ENCODE measurements at places on chromosomes 2 and 18. TPM values are rescaled to one million over a fixed set of nuclear protein-coding genes. Genes with fewer than 3 reads are reported as not detected.

GRCh38 chr2:127115471-127116199 is 8.7 kb upstream of the BIN1 start:
- no peak for DNase-seq

DNA sequence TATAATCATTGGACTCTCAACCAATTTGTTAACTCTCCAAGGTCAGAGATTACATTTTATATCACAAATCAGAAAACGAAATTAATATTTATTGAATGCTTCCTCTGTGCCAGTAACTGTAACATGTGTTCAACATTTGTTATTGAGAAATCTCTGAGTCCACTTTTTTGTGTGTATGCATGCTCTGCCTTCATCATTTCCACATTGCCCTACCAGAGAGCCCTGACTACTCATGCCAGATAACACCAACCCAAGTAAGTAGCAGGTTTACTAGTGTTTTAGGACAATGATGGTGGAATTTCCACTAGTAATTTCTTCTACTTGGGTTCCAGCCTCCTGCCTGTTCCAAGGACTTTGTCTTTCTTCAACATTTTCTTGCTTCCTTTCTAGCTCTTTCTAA is 14.2 kb upstream of the FAP start:
- no peak for DNase-seq

DNA sequence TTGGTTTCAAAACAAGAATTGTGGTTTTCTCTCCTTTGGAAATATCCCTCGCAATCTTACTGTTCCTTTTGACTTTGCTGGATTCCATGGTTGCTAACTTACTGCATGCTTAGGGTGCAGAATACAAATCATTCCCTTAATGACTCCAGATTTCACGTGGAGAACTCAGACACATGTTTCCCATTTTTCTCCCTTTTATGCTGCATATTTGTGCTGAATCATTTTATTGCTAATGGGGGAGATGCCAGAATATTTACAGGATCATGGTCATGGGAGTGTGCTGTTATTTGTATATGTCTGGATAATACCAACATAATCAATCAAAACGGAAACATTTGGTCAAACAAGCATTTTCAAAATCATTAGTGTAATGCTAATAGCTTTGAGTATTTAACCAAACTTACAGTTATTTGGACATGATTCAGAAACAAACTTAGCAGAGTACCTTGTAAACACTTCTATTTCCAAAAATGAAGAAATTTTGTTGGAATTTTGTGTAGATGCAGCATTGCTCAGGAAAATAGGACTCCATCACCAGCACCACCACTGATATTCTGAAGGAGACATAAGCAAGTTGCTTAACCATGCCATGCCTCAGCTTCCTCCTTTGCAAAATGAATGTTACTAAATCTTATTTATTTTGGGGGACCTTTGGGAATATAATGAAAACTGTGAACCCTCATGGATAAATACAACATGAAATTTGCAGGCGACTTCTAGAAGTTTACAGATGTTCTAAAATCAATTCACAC is 122.5 kb upstream of the RND3 start:
- DNase-seq = no peak

DNA sequence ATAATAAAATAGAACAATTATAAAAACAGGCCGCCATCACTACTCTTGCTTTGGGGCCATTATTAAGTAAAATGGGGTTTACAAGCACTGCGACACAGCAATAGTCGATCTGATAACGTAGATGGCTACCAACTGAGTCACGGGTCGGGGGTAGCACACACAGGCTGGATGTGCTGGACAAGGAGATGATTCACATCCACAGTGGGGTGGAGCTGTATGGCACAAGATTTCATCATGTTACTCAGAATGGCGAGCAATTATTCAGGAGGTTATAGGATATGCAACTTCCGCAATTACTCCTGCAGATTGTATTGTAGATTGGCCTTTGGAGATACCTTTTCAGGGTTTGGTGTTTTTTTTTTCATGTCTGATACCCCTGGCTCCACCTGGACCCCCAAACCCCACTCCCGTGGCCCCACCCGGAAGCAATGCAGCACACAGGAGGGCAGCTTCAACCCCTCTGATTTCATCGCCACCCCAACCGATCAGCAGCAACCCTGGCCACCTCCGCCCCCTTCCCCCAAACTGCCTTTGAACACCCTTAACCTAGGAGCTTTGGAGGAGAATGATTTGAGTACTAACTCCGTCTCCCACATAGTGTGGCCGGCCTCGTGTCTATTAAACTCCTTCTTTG is 21.4 kb upstream of the MLPH start:
- no peak for DNase-seq

- DNase-seq = no peak
Measured at GRCh38 chr2:111062417-111062816, 58.3 kb upstream of the BCL2L11 start.

DNA sequence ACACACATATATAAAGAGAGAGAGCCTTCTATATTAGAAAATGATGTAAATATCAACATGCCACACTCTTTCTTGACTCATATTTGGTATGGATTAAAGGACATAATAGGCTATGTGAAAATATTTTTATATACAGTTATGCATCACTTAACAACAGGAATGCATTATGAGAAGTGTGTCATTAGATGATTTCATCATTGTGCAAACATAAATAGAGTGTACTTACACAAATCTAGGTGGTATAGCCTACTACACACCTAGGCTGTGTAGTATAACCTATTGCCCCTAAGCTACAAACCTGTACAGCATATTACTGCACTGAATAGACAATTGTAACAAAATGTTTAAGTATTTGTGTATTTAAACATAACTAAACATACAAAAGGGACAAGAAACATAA is 354.8 kb upstream of the CNTNAP5 start:
- DNase-seq = no peak

The CCDC178 gene
- total RNA-seq = not detected

Data from HepG2 (cell line).